ENCODE measurements at places on chromosomes 7 and 10.

DNA sequence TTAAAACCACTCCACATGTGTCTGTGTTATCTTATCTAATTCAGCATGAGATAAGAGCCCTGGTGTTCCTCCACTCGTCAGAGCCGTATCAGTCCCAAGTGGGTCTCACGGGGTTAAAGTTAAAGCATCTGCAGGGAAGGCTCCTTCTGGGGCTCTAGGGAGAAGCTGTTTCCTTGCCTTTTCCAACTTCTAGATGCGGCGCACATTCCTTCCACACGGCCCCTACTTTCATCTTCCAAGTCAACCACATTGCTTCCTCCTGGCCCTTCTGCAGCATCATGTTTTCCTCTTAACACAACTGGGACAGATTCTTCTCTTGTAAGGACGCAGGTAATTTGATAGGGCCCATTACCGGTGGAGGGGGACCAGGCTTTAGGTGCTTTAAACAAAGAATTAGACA, 620.1 kb upstream of the DPP6 start:
- no peak for DNase-seq

GRCh38 chr7:43756368-43757072, 2.0 kb upstream of the BLVRA start:
- DNase-seq: no peak

GRCh38 chr10:68756766-68757165, 35.7 kb downstream of the CCAR1 start:
- DNase-seq: no peak

GRCh38 chr10:43361547-43362190, 9.8 kb upstream of the FXYD4 start:
- DNase-seq: no peak

GRCh38 chr7:155836216-155837125, 24.2 kb upstream of the SHH start:
- no peak for DNase-seq
